ENCODE measurements at places on chromosomes 11 and 22.

- DNase-seq: no peak
These were observed 13.6 kb downstream of the ADM start for GRCh38 chr11:10318527-10318802.

DNA sequence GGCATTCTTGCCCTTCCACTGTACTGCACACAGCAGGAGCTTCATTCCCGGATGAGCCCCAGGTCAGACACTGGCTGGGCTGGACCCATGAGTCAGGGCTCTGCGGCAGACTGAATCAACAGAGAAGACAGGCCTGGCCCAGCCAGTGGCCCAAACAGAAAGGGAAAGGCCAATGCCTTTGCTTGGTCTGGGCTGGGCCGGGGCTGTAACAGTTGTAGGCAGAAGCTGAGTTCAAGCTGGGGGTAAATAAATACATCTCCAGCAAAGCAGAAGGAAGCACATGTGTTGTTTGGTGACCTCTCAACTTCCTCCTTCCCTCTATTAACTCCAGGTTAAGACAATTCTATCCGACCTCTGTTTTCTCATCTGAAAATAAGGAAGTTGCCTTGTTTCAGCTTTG is 1.8 kb upstream of the SMIM35 start:
- no peak for DNase-seq

- DNase-seq: no peak
These were observed 243.6 kb upstream of the SORL1-AS1 start for GRCh38 chr11:121696177-121696871.

- DNase-seq: no peak
These were observed 24.0 kb downstream of the ARFGAP3 start for GRCh38 chr22:42833104-42833503.

GRCh38 chr22:36763576-36763975 is 12.3 kb downstream of the IFT27 start:
- no peak for DNase-seq

- no peak for DNase-seq
These were observed 128.2 kb downstream of the ST3GAL4 start for GRCh38 chr11:126483621-126484195.

DNA sequence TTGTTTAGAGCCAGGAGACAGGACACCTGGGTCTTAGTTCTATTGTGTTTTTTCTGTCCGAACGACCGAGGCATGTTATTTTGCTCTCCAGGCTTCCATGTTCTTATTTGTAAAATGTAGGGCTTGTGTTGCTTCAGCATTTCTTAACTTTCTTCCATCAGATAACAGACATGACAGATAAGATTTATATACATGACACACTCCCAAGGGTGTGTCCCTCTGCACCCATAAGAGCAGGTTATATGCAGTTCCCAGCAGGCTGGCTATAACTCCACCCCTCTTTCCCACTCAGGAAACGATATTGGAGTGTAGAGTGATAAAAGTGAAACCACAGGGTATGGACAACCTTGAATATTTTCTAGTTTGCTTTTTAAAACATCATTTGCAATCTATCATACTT is 65.8 kb downstream of the APIP start:
- no peak for DNase-seq

- DNase-seq: no peak
These were observed 69.9 kb downstream of the BCR start for GRCh38 chr22:23250056-23250784.

DNA sequence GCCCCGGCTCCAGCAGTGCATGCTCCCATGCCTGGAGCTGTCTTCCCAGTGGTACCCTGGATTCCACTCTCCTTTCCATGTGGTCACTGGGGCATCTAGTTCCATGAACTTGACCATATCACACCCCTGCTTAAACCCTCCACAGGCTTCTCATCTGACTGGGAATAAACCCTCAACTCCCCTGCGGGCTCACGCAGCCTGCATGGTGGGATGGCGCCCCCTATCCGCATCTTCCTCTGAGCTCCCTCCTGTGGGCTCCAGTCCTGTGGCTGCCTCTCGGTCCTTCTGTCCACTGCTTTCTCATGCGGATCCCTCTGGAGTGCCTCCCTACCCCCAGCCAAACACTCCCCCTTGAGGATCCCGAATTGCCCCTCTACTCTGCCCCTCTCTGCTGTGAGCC is 41.4 kb upstream of the TTLL12 start:
- no peak for DNase-seq

GRCh38 chr22:37222440-37222971 is 10.2 kb upstream of the SSTR3 start:
- no peak for DNase-seq

DNA sequence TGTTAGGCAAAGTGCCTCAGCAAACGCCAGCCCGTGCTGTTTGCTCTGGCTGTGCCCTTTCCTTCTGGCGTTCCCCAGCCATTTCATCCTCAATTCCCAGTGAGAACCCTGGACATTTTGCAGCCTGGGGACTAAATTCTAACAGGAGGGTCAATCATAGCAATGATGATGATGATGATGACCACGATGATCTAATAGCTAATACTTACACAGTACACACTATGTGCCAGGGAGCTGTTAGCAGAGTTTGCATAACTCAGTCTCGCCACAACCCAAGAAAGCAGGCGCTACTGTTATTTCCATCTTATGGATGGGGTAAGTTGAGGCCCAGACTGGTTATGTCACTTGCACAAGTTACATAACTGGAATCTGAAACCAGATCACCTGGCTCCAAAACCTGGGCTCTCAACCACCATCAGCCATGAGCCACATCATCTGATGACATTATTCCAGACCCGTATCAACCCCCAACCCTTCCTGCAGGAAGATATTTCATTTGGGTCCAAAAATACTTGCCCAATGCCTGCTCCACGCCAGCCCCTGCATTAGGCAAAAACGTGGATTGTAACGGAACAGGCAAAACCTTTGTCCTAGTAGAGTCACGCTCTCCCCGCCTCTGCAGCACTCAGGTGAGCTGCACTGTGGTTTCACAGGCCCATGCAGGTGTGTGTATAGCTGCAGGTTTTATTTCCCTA is 132.6 kb upstream of the SERPIND1 start:
- DNase-seq: no peak

GRCh38 chr22:25509374-25509791 is 55.1 kb upstream of the GRK3 start:
- no peak for DNase-seq

GRCh38 chr11:69475866-69476471 is 5.5 kb upstream of the LINC01488 start:
- no peak for DNase-seq

- no peak for DNase-seq
These were observed 32.3 kb upstream of the ADSL start for GRCh38 chr22:40314041-40314440.

DNA sequence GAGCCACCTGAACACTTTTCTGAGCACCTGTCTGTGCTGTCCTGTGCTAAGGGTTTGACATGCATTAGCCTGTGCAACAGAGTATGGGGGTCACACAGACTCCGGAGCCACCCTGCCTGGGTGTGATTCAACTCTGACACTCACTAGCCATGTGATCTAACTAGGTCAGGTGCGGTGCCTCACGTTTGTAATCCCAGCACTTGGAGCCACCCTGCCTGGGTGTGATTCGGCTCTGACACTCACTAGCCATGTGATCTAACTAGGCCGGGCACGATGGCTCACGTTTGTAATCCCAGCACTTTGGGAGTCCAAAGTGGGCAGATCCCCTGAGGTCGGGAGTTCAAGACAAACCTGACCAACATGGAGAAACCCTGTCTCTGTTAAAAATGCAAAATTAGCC is 11.4 kb downstream of the UBE2L6 start:
- DNase-seq: no peak

GRCh38 chr11:12090061-12090591 is 20.3 kb upstream of the MICAL2 start:
- no peak for DNase-seq

GRCh38 chr11:130614591-130614990 is 166.1 kb downstream of the ADAMTS15 start:
- DNase-seq: no peak

GRCh38 chr11:128697645-128698174 is 3.8 kb downstream of the FLI1 start:
- DNase-seq: no peak

- DNase-seq: no peak
These were observed 8.1 kb upstream of the NEU3 start for GRCh38 chr11:74980634-74981033.

DNA sequence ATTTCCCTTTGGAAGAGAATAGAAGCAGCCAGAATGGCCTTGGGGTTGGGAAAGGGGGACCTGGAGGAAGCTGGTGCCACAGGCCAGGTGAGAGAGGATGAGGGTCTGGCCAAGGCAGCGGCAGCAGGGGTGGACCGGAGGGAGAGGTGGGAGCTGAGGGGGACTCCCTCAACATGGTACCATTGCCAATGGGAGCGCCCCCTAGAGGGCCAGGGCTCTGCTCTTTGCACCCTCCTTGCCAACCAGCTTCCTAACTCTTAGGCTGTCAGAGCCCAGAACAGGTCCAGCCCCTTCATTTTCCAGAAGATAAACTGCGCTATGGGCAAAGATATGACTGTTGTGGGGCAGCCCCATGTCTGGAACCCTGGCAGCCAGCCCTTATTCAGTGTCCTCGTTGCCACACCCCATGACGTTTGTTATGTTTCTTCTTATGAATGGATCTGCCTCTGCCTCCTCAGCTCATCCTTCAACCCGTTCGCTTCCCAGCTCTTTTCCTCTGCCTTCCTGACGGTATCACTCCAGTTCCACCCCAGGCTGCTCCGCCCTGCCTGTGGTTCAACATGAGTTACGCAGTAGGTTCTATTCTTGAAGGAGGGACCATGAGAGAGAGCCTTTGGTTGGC is 185.2 kb downstream of the GRIK4 start:
- DNase-seq: no peak

- no peak for DNase-seq
These were observed 19.2 kb upstream of the OR51L1 start for GRCh38 chr11:4975436-4975835.

- no peak for DNase-seq
These were observed 5.2 kb upstream of the NXPE1 start for GRCh38 chr11:114564831-114565230.

DNA sequence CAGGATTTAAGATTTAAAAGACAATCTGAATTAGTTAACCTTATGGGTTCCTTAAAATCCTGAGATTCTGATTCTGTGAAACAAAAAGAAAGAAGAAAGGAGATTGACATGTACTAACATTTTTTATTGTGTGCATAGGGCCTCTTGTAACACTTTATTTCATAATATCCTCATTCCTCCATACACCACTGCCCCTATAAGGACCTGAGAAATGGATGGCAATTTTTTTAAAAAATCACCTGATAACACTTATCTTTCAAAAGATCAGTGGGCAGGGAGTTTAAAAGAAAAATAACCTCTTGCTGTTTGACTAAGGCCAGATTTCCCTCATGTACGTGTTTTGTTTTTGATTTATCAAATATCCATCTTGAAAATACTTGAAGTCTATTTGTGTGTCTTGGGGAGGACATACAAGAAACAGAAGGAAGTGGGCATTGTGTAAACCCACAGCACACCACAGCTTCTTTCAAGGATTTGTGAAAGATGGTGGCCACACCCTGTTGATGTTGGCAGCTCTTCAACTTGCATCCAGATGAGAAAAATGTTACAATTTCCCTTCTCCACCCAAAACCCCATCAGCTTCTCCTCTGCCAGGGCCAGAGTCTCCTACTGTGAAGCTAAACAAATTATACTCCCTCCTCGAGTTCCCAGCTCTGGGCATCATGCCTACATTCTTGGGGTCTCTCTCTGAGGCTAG is 35.0 kb upstream of the MPEG1 start:
- no peak for DNase-seq

DNA sequence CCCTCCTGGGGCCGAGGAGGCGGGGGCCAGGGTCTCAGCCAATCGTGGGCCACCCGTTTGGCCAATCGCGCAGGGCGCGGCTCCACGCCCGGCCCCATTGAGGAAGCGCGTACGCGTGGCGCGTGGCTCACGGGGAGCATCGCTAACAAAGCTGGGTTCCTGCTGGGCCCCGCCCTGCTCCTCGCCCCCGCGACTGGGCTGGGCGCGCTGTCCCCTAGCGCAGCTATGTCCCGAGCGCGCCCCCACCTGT is 614 bp upstream of the ASCL2 start:
- no peak for DNase-seq

DNA sequence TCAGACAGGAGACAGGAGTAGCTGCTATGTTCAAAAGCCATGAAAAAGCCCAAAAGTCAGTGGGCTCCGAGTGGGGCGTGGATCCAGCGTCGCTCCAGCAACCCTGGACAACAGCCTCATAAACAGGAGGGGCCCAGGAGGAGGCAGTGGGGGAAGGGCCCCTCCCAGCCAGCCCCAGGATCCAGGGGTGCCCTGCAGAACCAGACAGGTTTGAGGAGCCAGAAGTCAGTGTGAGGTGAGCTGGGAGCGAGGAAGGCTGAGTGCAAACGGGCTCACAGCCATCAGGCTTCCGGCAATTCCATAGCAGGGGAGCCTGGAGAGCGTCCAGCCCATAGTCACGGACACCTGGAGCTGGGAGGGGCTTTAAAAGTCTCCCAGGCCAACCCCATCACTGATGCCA is 217.7 kb downstream of the MN1 start:
- no peak for DNase-seq
